ENCODE measurements at places on chromosomes 3 and 15. TPM values are rescaled to one million over a fixed set of nuclear protein-coding genes. Genes with fewer than 3 reads are reported as not detected.

DNA sequence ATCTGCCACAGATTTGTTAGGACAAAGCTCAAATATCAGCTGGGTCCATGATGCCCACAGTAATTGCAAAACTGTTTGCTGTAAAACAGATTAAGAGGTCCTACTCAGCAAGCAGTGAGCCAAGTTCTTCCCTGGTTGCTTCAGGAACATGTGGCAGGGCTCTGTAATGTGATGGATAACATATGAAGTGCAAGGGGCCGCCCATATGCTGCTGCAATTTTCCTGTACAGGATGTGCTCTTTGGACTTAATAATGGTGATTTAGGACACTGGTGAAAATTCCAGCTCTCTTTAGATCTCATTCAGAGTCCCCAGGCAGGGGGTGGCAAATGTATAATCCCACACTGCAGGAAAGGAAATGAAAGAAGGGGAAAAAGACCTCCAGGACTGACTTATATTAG is 289.4 kb downstream of the LSAMP start:
- DNase-seq = no peak

SLC28A1 gene
- total RNA-seq = not detected

GCNT3 gene
- total RNA-seq = not detected

MFSD1 gene
- 31.7 TPM for total RNA-seq

DNA sequence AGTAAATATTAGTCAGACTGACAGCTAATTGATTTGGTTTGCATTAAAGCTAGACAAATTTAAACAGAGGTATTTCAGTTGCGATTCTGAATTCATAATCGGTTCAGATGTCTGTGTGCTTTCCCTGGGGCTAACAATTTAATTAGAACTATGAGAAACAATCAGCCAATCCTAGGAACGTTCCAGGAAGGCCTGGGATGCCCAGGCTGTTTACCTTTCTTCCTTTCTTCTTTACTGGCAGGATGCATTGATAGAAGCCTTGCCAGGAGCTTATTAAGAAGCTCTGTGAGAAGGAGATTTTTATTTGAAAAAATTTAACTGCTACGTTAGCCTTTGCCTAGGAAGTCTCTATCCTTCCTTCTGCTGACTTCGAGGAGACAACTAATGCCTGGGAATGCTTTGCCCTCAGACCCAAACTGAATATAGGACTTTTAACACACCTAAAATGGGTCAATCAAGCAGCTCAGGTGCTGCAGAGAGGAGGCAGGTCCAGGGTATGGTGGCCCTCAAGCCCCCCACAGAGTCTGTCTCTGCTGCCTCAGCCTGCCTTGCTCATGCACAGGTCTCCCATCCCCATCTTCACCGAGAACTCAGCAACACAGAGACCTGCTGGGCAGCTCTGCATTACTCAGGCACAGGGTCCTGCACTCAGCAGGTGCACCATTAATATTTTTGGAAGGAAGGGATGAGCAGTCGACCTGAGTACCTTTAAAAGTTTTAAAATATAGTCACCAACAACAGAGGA is 48.5 kb downstream of the PCSK6 start:
- DNase-seq = no peak

DNA sequence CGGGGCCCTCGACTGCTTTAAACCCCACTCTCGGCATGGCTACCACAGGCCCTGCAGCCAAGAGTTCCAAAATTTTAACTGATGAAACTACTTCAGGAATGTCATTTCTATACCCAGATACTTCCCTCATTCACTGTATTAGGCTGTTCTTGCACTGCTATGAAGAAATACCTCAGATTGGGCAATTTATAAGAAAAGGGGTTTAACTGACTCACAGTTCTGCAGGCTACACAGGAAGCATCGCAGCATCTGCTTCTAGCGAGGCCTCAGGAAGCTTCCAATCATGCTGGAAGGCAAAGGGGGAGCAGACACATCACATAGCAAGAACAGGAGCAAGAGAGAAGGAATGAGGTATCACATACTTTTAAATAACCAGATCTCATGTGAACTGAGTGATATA is 21.6 kb upstream of the ALCAM start:
- no peak for DNase-seq

Data from CD4-positive, alpha-beta memory T cell (primary cell).